Activated T-cell treated with anti-CD3 and anti-CD28 coated beads for 48 hours (primary cell): ENCODE measurements at places on chromosomes 11 and 22.
A peak's percentile ranks its signal among the peaks of the same experiment; 100 is the strongest.

- peak; percentile 44 for DNase-seq
Observed at GRCh38 chr11:86292912-86293616, 9.0 kb upstream of the HIKESHI start.

DNA sequence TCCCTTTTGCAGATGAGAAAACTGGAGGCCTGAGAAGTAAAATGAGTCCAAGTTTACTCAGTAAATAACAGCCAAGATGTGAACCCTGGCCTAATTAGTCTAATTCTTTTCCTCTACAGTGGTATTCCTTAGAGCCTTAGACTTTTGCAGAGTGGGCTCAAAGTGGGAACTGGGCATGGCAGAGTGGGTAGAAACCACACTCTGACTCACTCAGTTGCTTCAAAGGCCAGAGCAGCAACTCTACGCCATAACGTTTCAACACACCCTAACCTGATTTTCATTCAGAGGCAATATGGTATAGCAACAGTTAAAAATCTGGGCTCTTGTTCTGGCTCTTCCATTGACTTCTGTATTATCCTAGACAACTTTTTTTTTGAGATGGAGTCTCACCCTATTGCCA, 2.8 kb downstream of the THRSP start:
- no peak for DNase-seq

DNA sequence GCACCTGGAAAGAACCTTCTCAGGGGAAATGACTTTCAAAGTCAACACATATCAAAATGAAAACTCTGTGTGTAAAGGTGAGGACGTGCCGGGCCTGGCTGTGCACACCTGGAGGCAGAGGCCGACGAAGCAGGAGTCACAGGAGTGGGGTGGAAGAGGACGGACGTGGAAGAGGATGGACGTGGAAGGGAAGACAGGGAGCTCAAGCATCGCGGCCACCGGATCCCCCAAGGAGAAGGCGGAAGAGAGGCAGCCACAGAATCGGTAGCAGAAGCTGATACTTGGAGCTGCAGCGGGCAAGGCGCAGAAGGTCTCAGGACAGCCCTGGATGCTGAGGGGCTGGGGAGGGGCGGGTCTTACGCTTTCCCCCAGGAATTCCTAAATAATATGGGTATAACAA, 519.8 kb downstream of the BRD1 start:
- no peak for DNase-seq

GRCh38 chr11:57735619-57736298, 5.5 kb upstream of the SELENOH start:
- DNase-seq = no peak

DNA sequence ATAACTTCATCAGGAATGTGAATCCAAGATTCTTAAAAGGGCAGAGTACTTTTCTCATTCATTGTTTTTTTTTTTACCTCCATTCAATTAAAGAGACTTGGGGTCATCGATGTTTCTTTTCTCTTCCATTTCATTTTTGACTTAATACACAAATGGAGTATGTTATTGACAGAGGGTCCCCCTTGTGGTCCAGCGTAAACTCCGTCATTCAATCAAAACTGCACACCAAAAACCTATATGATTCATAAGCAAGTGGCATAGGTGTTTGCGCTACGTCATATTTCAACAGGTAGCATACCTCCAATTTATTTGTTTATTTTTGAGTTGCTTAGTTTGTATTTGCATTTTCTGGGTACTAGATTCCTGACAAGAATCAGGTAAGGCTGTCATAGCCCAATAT, 12.7 kb upstream of the FOLH1 start:
- DNase-seq = no peak

DNA sequence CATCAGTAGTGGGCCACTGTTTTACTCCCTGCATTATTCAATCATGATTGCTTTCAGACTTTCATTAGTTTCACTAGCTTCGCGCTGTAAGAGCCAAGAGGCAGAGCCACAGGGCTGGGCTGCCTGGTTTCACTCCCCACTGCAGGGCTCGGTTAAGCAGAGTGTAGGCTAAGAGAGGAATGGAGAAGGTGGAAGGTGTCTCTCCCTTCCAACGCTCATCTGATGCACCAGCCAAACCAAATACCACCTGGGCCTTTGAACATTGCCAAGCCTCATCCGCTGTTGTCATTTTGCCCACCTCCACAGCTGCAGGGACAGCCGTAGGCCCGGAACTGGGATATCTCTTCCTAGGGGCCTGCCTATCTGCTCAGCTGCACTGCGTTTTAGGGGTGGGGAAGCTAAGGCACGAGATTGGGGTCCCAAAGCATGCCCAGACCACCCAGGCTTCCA, 480 bp upstream of the SMARCB1 start:
- DNase-seq = no peak
